ENCODE measurements at places on chromosomes 16 and 17.

DNA sequence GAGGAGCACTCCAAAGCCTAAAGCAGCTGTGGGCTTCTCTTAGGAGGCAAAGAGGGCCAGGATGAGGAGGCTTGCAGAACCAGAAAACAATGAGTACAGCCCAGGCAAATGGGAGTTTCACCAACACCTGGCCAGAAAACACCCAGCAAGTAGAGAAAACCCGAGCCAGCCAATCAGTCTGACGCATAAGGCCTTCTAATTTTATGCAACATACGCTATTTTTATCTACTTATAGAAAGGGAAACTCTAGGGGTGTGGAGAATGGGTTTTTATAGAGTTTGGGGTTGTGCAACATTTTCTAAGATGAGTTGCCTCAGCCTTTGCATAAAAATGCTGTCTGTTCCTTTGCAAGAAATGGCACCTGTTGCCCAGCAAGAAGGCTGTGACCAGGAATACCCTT, 529.0 kb upstream of the CDH5 start:
- DNase-seq = no peak

GRCh38 chr17:44121997-44122815, 1.2 kb downstream of the HDAC5 start:
- DNase-seq = no peak

DNA sequence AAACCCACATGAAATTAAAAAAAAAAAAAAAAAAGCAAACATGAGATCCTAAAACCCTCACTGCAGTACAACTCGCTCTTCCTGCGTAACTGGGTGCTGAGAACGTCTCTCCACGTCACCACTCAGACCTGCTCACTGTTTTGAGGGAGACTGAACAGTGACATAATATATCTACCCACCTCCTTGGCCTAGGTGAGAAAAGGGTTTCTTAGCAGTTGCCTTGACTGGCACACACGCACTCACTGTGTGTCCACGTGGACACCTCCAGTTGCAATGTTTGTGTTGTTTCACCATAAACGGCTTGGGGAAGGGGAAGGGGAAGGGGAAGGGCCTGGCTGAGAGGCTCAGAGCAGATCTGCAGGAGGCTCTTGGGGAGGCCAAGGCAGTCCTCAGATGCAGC, 32.0 kb downstream of the FANCA start:
- no peak for DNase-seq

- DNase-seq = no peak
Measured at GRCh38 chr17:4326112-4326511, 40.4 kb downstream of the UBE2G1 start.

DNA sequence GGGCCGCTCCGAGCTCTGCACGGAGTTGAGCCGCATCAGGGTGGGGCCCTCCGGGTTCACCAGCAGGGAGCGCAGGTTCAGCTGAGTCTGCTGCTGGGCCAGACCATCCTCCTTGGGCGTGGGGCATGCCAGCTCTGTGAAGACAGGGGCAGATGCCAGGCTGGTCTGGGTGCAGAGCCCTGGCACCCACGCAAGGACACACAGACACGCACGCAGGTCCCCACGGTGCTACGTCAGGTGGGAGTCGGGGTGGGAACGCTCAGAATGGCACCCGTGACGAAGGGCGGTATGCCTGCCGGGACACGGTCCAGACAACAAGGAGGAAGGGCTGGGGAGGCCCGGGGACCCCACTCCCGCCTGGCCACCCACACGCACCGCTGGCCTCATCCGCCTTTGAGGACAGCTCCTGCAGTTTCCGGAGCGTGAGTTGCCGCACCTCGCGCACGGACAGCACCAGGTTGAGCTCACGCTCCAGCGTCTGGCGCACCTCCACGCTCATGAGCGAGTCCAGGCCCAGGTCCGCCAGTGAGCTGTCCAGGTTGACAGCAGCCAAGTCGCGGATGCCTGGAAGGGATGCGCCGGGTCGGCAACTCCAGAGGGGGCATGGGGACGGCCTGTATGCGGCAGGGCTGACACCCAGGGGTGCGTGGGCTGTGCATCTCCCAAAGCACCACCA, 15.3 kb upstream of the DUS1L start:
- no peak for DNase-seq

DNA sequence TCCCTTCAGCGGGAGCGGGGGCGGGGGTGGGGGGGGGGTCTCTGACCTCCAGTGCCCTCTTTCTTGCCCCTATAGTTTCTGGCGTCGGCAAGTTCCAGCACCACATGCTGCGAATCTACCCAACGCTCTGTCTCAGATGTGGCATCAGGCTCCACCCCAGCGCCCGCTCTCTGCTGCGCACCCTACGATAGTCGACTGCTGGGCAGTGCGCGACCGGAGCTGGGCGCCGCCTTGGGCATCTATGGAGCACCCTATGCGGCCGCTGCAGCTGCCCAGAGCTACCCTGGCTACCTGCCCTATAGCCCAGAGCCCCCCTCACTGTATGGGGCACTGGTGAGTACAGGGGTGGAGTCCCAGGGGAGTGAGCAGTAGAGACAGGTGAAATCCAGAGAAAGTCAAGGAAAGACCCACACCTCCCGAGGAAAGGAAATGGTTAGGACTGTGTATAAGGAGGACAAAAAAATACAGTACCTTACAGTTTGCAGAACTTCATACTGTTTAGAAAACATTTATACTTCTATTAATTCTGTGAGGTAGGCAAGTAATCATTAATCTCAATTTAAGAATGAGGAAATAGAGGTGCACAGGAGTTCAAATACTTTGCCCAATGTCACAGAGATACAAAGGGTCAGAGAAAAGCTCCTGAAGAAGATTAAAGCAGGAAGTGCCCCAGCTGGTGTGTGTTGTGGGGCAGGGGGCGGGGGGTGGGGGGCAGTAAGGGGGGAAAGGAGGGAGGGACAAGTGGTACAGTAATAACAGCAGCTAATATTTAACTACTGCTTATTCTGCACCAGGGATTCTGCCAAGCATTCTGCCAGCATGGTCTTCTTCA, 2.5 kb downstream of the IRX6 start:
- DNase-seq = no peak

DNA sequence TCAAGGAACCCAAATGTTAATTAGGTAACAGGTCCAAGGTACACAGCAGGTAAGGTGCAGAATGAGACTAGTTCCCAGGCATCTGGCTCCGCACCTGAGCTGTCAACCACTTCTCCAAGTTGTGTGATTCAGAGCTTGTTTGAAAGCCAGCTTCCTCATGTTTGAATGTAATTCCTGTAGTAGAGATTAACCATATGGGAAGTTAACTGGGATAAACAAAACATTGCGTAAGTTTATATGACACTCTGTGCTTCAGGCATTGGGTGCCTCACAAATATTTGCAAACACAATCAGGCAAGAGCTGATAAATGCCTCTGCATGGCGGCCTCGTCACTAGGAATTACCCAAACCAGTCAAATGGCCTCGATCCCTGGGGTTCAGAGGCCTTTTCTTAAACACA, 27.9 kb upstream of the CPHXL start:
- no peak for DNase-seq

DNA sequence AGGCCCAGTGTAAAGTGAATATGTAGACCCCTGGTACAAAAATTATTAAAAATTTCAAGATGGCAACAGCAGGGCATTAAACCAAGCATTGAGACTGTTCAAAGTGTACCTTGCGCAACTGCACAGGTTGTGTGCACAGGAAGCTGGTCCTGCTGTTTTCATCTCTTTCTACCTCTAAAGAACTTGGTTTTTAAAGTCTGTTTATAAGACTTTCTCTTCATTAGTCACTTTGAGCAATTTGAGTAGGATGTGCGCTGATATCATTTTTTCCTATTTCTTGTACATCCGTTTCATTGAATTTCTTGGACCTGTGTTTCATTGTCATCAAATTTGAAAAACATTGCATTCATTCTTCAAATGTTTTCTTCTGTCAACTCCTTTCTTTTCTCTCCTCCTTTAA, 16.8 kb upstream of the PMP22 start:
- no peak for DNase-seq

DNA sequence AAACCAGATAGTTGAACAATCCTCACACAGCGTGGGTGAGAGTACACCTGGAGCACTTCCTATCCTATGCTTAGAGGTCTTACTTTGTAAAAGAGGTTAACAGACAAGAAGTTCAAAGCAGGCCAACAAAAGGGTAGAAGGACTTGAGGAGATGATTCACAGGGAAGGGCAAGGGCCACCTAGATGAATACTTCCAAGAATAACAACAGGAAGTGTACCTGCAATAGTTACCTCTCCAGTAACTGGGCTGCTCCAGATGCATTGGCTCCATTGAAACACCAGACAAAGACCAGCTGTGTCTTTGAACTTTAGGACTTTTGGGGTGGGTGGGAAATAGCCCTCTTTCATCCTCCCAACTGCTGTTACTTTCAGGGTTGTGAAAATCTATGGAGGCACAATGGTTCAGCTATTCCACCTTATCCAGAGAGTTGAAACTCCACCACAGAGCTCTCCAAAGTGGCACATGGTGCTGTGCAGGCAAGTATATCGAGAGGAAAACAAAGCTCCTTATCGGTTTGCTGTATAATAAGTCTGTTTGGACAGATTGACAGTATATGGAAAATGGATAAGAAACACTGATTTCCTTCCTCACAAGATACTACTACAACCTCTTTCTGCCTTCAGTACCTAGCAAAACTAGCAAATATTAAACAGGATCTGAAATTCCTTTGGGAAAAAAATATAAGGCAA, 22.7 kb downstream of the RNF43 start:
- DNase-seq = no peak

DNA sequence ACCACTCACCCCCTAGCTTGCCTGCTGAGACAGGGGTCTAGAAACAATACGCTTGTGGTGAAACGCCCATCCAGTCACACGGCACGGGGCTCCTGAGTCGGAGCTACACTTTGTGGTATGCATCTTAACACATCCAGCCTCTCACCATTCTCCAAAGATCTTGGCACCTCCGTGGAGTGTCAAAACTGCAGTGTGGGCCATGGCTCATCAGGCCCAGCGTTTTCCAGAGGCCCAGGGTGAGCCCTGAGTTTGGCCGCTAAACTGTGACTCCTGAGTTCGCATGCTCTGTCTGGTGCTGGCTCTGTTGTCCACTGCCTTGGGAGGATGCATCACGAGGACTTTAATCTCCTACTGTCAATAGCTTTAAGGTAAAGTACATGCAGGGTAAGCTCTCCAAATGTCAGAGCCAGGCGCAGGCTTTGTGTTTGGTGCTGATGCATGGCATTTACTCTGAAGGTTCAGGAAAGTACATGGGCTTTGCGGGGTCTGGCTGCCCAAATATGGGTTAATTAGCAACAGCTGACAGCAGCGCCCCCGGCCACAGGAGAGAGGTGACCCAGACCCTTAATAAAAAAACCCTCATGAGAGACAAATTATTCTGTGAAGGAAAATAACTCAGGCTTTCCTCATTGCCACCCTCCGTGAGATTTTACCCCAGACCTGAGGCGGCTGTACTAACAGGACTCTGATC, 118.4 kb downstream of the CCDC182 start:
- DNase-seq = no peak

GRCh38 chr17:1650731-1651558, 1.3 kb upstream of the RILP start:
- no peak for DNase-seq

DNA sequence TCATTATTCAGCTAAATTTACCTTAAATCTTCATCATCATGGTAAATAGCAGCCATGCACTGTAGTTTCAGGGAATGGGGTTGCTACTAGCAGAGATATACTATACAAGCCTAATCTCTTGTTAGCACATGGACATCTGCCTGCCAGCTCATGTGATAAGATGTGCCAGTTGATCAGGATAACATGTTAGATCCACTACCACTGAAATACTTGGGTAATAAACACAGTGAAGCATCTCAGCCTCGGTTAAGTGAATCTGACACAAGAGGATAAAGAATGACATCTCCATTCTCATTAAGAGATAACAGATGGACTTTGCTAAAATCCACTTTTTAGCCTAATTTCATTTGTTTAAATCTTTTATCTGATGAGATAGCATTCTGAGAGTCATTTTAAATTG, 256.1 kb downstream of the CDH8 start:
- DNase-seq = no peak
